ENCODE measurements at places on chromosomes 7 and 10.
A peak's percentile ranks its signal among the peaks of the same experiment; 100 is the strongest.

- no peak for DNase-seq
Observed at GRCh38 chr7:2929321-2930201, 85.5 kb upstream of the GNA12 start.

DNA sequence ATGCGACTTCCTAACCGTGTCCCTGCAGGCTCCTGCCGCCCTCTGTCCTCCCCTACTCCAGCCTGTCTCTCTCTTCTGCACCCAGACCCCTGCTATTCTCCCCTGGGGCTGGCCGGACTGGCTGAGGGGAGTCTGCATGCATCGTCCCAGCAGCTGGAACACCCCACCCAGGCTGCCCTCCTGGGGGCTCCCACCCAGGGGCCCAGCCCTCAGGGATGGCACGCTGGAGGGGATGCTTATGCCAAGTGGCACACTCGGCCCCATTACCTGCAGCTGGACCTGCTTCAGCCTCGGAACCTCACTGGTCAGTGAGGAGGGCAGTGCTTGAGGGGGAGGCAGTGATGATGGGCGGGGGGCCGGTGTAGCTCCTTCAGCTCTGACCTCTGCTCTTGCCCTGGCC lies 21.7 kb upstream of the ZNF467 start:
- no peak for DNase-seq

GRCh38 chr10:71597821-71598498 lies 121.6 kb downstream of the C10orf105 start:
- DNase-seq, result no peak

- no peak for DNase-seq
Observed at GRCh38 chr10:74179111-74179710, 28.2 kb downstream of the ADK start.

DNA sequence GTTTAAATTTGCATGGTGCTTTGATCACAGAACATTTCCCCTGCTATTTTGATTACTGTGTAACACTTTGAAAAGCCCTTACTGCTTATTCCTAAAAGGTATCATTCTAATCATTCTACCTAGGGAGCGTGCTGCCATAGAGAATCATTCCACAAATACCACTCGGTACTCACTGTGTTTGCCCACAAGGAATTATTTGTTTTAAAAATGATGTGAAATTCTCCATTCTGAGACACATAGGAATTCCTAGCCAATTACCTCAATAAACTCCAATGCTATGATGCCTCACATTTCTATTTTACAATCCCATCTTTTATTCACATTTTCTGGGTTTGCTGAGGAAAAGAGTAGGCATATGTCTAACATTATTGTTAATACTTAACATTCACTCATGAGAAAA lies 16.2 kb upstream of the TES start:
- DNase-seq, result no peak

- DNase-seq, result no peak
Observed at GRCh38 chr7:81457852-81458522, 311.9 kb downstream of the HGF start.

DNA sequence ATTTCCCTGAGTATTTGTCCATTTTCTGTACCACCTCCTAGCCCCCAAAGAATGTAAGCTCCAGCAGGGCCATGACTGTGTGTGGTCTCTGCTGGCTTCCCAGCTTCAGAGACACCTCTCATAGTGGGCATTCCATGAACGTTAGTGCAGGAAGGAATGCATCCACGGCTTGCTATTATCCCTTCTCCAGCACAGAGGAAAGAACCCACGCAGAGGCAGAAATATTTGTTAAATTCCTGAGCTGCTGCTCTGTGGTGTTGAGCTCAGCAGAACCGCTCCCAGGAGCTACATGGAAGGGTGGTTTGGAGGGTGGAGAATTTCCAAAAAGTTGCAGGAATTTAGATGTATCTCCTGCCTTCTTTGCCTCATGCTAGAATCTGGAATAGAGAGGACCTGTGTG lies 275.2 kb downstream of the POU6F2 start:
- no peak for DNase-seq

DNA sequence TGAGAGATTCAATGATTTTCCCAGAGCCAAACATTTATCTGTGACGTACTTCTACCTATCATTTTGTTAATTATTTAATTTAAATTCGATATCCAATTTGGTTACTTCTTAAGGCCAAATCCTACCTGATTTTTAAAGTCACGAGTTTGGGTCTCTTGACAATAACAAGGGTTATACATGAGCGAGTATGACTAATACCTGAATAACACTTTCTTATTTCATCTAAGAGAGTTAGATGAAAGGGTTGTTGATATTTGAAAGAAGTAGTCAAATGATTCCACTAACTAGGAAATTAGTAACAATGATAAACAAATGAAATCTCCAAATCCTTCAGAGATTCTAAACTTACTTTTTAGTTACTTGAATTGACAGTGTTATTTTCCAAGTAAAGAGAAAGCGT lies 1086.9 kb downstream of the XPNPEP1 start:
- no peak for DNase-seq

- DNase-seq, result peak; percentile 20
Observed at GRCh38 chr10:119198438-119198837, 8.9 kb upstream of the GRK5 start.

- no peak for DNase-seq
Observed at GRCh38 chr7:29229066-29229465, 34.5 kb downstream of the CHN2 start.

GRCh38 chr7:44824894-44825526 lies 22.9 kb downstream of the H2AZ2 start:
- DNase-seq, result no peak

GRCh38 chr10:52558090-52558489 lies 214.5 kb downstream of the MBL2 start:
- DNase-seq, result no peak

DNA sequence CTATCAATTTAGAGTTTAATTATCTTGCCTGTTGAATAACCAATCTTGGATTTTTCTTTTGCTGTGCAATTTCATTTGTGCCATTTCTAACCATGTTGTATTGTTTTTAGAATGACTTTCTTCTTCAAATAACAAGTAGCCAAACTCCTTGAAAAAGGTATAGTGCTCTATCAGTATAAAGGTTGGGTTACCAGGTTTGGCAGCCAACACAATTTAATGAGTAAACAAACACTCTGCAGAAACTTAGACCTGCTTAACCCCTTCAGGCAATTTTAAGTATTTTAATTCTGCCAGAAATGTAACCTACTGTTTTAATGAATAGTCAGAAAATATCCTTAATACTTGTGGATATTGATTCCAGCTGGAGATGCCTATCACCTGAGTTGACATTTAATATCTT lies 299.8 kb downstream of the ARL4A start:
- DNase-seq, result no peak

- no peak for DNase-seq
Observed at GRCh38 chr10:106540645-106541044, 623.9 kb downstream of the SORCS1 start.

DNA sequence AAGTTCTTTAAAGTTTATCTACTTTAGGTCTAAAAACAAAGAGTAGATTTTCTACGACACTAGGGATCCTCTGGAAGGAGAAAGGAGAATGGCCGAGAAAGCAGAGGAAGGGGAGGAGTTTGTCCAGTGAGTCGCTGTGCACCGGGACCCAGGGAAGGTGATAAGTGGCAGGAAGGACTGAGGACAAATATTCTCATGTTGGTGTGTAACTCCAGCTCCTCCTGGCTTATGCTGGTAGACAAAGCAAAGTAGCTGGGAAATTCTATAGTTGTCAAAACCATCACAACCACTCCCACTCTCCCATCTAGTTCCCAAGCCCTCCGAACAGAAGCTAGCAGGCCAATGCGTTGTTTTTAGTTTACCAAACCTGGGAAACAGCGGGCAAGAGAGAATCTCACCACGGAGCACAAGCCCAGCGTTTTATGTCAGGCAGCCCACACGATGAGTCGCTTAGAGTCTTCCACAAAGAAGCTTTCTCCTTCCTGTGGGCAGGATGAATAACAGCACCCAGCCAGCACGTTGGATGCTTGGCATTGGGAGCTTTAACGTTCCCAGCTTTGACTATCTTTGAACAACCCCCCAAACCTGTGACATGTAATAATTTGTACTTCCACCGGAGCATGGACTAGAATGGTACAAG lies 32.9 kb upstream of the JCAD start:
- no peak for DNase-seq

- DNase-seq, result no peak
Observed at GRCh38 chr10:26386781-26387180, 51.4 kb upstream of the APBB1IP start.

- DNase-seq, result no peak
Observed at GRCh38 chr7:77269360-77270093, 69.9 kb upstream of the FGL2 start.

- DNase-seq, result no peak
Observed at GRCh38 chr10:98642281-98642680, 195.5 kb upstream of the HPS1 start.

- DNase-seq, result no peak
Observed at GRCh38 chr10:107666214-107666613, 501.7 kb upstream of the SORCS1 start.

DNA sequence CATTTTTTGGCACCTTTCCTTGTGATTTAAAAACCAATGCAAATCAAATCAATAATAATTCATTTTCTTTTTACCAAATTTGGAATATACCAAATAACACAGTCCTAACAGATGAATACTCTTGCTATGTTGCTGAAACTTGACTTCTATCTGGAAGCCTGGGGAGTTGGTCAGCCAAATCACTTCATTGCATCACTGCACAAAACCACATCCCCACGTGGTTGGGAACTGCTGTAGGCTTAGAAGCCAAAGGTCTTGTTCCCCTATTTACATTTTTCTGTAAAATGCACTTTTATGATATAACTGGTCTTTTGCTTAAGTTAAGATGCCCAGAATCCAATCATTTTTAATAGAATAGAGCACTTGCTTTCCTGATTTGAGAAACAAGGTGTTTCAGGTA lies 15.2 kb downstream of the GPR85 start:
- DNase-seq, result no peak

- peak; percentile 85 for DNase-seq
Observed at GRCh38 chr7:42237811-42238541, 967 bp upstream of the GLI3 start.

DNA sequence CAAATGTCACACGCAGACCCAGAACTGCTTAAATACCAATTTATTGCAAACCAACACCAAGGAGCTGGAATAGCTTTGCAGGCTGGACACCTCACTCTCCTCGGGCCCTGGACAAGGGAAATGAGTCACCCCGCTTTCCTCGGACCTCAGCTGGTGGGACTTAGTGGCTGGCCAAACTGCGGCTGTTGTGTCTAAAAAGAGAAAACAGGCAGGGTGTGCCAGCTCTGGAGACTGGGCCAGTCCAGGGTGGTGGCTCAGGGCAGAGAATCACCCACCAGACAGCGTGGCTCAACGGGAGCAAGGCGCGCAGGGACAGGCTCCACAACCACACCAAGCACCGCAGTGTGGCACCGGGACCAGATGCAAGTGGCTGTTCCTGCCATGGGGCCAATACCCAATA lies 58.2 kb upstream of the CAMK2B start:
- DNase-seq, result no peak

GRCh38 chr10:51233337-51234100 lies 159.2 kb downstream of the PRKG1 start:
- DNase-seq, result no peak

GRCh38 chr10:93753621-93754250 lies 4.0 kb upstream of the LGI1 start:
- no peak for DNase-seq

DNA sequence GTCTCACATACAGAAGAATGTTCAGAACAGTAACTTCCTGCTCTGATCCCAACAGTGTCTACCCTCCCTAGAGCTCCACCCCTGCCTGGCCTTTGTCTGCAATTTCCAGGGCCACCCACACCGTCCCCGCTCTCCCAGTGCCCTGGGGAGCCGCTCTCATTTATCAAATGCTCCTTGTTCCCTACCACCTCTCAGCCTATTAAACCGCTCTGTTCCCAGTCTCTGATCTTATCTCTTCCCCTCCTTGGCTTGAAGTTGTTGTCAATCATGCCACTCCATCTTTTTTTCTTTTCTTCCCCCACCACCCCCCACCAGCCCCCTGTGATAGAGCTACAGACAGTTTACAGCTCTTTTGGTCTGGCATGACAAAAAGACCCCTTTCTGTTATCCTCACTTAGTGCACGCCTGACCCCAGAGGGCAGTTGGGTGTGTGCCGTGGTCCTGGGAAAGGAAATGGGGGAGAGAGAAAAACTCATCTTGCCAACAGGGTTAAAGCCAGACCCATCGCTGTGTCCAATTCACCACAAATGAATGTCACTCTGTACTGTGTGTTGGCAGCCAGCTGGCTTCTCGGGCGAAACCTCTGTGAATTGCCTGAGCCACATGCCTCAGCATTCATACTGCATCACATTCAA lies 28.8 kb upstream of the HECTD2 start:
- DNase-seq, result peak; percentile 60

GRCh38 chr7:152899004-152899403 lies 139.5 kb downstream of the ACTR3B start:
- no peak for DNase-seq

DNA sequence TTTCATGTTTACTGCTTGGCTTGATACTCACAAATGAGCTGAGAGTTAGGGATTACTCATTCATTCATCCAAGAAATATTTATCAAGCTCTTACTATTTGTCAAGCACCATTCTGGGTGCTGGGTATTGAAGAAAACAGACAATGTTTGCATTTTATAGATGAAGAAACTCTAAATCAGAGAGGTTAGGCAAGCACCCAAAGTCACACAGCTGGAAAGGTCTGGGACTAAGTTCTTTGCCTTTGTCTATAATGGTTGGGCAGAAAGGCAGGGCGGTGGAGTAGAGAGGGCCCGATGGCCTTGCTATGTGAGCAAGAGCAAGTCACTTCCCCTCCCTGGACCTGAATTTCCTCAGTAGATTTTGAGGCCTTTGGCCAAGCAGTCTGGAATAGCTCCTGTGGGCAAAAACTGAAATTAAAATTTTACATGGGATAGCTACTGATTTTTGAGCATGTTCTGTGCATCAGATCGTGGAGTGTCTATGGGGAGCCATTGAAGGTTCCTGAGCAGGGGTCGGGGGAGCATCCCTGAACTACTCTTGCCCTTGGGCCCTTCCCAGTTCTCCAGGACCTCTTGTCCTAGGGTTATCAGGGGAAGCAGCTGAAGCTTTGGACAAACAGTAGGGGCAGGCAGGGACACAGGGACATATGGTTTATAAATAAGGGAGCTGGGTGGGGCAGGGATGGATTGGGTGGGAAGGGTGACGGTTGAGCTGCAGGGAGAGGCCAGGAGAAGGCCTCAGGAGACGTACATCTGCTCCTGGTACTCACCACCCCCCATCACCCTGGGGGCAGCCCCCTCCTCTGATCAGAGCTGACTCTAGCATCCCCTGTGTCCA lies 23.3 kb downstream of the AQP1 start:
- DNase-seq, result no peak

- DNase-seq, result no peak
Observed at GRCh38 chr10:22690158-22690557, 24.2 kb downstream of the PIP4K2A start.

- DNase-seq, result no peak
Observed at GRCh38 chr7:151716323-151716722, 160.6 kb downstream of the PRKAG2 start.

DNA sequence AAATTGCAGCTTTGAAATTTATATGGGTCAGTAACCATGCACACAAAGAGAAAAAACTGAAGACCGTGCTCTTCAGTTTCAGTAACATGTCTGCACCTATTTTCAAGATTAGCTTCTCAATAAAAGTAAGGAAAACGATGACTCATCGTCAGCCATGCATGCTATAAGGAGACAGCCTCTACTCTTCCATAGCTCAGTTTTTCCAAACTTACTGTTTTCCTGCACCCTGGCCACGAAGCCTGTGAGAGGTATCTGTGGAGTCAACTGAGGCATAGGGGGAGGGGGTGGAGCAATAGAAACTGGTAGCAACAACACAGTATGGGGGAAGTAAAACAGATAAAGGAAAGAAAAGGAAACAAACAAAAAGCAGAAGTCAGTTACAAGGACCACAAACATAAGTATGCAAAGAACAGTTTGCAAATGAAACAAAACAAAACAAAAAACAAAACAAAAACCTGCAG lies 58.0 kb downstream of the PDSS1 start:
- no peak for DNase-seq
